ENCODE measurements at places on chromosomes 7 and 10.
A peak's percentile ranks its signal among the peaks of the same experiment; 100 is the strongest.

DNA sequence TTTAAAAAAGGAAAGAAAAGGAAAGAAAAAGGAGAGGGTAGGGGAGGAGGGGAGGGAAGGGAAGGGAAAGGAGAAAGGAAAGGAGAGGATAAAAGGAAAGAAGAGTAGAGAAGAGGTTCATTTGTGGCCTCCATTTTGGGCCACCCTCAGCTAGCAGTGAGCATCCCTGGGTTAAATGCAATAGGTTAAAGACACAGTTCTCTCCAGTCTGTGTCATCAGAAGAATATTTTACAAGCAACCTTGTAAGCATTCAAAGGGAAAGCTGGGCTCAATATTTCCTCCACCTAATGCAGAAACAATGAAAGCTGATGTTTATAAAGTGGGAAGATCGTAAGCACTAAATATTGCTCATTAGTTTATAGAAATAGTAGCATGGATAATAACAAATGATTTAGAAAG is 219.1 kb upstream of the PITRM1 start:
- no peak overlapping the region for H3K27ac ChIP-seq
- no peaks in the 10 kb centered on the region for H3K27me3 ChIP-seq
- H3K4me1 ChIP-seq, result peaks cover 5% of the 10 kb centered on the region
- no peak for DNase-seq
- H3K4me3 ChIP-seq, result no peak overlapping the region

GRCh38 chr7:105268511-105269392 is 120.0 kb downstream of the SRPK2 start:
- H3K36me3 ChIP-seq, result no peaks in the 10 kb centered on the region
- H3K4me1 ChIP-seq, result no peaks in the 10 kb centered on the region
- H3K27ac ChIP-seq, result peak overlapping the region; percentile 85
- peak overlapping the region; percentile 44 for H3K4me3 ChIP-seq

DNA sequence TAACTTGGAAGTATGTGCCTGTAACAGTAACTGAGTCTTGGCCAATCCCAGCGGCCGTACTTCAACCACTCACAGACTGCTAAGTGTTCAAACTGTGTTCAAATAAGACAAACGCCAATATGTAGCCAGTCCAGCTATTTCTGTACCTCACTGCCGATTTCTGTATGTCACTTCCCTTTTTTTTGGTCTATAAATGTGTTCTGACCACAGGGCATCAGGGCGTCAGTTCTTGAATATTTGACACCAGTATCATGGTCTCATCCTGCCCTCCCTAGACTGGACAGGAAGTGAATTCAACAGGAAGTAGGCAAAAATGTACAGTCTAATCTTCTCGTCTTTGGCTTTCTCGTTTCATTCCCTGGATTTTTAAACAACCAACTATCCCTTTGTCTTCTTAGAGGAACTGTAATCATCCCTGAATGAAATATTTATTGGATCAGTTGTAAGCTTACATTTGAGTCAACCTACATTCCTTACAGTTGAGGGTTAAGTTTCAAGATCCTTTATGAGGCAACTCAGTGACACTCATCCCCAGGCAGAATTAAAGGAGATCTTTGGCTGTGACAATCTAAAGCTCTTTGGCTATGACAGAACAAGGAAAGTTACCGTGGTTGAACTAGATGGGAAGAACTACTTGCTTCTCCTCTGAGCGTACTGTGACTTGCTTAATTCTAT is 232.7 kb downstream of the NSUN6 start:
- DNase-seq, result no peak
- H3K36me3 ChIP-seq, result no peaks in the 10 kb centered on the region
- no peaks in the 10 kb centered on the region for H3K27me3 ChIP-seq
- peaks cover 3% of the 10 kb centered on the region for H3K4me1 ChIP-seq
- no peak overlapping the region for H3K27ac ChIP-seq
- H3K4me3 ChIP-seq, result no peak overlapping the region

DNA sequence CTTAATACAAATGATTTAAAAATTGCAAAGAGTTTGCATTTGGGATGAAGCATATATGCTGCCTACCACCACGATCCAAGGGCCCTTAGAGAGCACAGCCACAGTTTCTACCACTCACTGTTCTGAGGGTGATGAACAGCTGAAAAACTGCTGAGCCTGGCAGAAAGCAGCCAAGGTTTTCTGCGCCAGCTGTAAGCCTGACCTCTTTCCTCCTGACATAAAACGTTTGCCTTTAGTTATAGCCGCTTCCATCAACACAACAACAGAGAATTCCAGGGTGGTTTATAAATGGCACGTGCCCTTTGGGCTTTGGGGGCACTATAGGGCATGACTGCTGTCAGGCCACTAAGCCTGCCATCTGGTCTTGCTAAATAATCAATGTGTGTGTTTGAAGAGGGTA is 222.8 kb downstream of the RELN start:
- H3K27ac ChIP-seq, result no peak overlapping the region
- no peak for DNase-seq
- H3K36me3 ChIP-seq, result no peaks in the 10 kb centered on the region
- no peaks in the 10 kb centered on the region for H3K4me1 ChIP-seq

- no peaks in the 10 kb centered on the region for H3K27me3 ChIP-seq
- no peaks in the 10 kb centered on the region for H3K4me1 ChIP-seq
- H3K4me3 ChIP-seq, result no peak overlapping the region
- H3K27ac ChIP-seq, result no peak overlapping the region
These were observed 17.0 kb downstream of the CPA4 start for GRCh38 chr7:130309986-130310385.

DNA sequence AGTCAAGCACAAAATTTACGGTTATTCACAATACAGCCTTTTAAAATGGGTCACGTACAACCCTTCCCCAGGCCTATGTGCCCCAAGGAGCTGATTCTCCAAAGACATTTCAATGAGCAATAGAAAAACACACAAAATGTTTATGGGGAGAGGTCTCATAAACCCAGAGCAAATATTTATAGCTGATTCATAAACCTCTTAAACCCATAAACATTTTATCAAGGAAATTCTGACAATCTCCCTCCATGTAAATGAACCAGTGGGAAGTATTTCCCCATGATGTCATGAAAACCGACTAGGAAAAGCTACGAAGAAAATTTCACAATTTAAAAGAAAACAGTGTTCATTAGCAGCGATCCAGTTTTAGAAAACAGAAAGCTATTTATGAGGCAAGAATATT is 36.0 kb downstream of the SFMBT2 start:
- no peaks in the 10 kb centered on the region for H3K27me3 ChIP-seq
- peaks cover 7% of the 10 kb centered on the region for H3K36me3 ChIP-seq
- no peak overlapping the region for H3K4me3 ChIP-seq
- no peaks in the 10 kb centered on the region for H3K4me1 ChIP-seq
- no peak overlapping the region for H3K27ac ChIP-seq
- no peak for DNase-seq

- no peak overlapping the region for H3K4me3 ChIP-seq
- H3K27me3 ChIP-seq, result peaks cover 3% of the 10 kb centered on the region
- H3K4me1 ChIP-seq, result no peaks in the 10 kb centered on the region
- no peaks in the 10 kb centered on the region for H3K36me3 ChIP-seq
These were observed 141.2 kb upstream of the SHH start for GRCh38 chr7:155953501-155953778.

GRCh38 chr7:3862774-3863173 is 561.7 kb downstream of the SDK1 start:
- H3K27me3 ChIP-seq, result no peaks in the 10 kb centered on the region
- no peak overlapping the region for H3K27ac ChIP-seq
- H3K36me3 ChIP-seq, result no peaks in the 10 kb centered on the region
- no peak for DNase-seq

DNA sequence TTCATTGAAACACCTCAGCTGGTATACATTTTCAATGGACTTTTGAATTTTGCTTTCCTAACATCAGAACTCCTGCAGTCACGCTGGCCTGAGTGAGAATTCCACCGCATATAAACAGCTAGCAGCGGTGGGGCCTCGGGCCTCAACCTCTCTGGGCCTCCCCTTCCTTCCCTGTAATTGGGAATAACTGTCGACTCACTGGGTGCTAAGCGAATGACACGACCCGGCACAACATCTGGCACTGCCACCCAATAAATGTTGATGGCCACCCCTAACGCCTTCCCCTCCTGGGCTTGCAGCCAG is 670 bp downstream of the RCC1L start:
- H3K4me3 ChIP-seq, result peak overlapping the region; percentile 75
- no peaks in the 10 kb centered on the region for H3K27me3 ChIP-seq
- no peak for DNase-seq
- peaks cover 27% of the 10 kb centered on the region for H3K36me3 ChIP-seq

DNA sequence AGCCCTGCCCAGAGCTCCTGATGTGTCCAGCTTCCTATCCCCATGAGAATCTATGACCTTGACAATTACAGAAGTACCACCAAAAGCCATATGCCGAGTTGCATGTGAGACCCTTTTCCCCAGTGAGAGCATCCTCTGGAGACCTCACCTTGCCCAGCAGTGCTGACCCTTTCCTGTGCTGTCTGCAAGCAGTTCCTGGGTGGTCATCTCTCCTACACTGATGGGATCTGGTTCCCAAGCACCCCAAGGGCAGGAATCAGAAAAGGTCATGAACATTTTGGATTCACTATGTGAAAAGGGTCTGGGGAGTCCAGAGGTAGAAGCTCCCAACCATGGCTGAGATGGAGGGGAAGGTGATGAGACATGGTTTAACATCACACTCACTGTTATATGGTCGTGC is 18.2 kb downstream of the SFTPD start:
- no peaks in the 10 kb centered on the region for H3K36me3 ChIP-seq
- no peak for DNase-seq
- no peaks in the 10 kb centered on the region for H3K27me3 ChIP-seq
- no peak overlapping the region for H3K4me3 ChIP-seq

- H3K27ac ChIP-seq, result no peak overlapping the region
- no peaks in the 10 kb centered on the region for H3K4me1 ChIP-seq
- H3K36me3 ChIP-seq, result no peaks in the 10 kb centered on the region
- DNase-seq, result no peak
- peaks cover 39% of the 10 kb centered on the region for H3K27me3 ChIP-seq
These were observed 99.9 kb downstream of the PTPRN2 start for GRCh38 chr7:158487631-158488151.

GRCh38 chr10:44780426-44780825 is 130.7 kb upstream of the TMEM72 start:
- no peak for DNase-seq
- no peaks in the 10 kb centered on the region for H3K36me3 ChIP-seq
- H3K27me3 ChIP-seq, result no peaks in the 10 kb centered on the region
- H3K27ac ChIP-seq, result no peak overlapping the region

DNA sequence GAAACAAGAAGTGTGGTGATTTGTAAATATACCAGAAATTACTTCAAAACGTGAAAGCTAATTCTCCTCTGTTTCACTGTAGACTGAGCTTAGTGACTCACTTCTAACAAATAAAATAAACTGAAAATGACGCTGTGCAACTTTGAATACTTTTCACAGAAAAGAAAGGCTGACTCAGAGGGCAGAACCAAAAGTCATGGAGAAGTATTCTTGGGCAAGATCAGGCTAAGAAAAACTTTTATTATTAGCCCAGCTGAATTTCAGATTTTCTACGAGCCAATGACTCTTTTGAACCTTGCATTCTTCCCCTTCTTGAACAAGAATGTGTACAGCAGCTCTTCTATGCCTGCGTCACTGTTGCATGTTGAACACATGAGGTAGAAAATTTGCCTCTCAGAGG is 527.3 kb upstream of the GHITM start:
- H3K4me3 ChIP-seq, result no peak overlapping the region
- DNase-seq, result no peak
- no peaks in the 10 kb centered on the region for H3K27me3 ChIP-seq
- H3K27ac ChIP-seq, result no peak overlapping the region
- H3K36me3 ChIP-seq, result no peaks in the 10 kb centered on the region

- no peaks in the 10 kb centered on the region for H3K27me3 ChIP-seq
- no peaks in the 10 kb centered on the region for H3K36me3 ChIP-seq
- no peak for DNase-seq
- H3K4me1 ChIP-seq, result no peaks in the 10 kb centered on the region
- no peak overlapping the region for H3K4me3 ChIP-seq
- no peak overlapping the region for H3K27ac ChIP-seq
These were observed 208.8 kb downstream of the HIBADH start for GRCh38 chr7:27453702-27454405.

DNA sequence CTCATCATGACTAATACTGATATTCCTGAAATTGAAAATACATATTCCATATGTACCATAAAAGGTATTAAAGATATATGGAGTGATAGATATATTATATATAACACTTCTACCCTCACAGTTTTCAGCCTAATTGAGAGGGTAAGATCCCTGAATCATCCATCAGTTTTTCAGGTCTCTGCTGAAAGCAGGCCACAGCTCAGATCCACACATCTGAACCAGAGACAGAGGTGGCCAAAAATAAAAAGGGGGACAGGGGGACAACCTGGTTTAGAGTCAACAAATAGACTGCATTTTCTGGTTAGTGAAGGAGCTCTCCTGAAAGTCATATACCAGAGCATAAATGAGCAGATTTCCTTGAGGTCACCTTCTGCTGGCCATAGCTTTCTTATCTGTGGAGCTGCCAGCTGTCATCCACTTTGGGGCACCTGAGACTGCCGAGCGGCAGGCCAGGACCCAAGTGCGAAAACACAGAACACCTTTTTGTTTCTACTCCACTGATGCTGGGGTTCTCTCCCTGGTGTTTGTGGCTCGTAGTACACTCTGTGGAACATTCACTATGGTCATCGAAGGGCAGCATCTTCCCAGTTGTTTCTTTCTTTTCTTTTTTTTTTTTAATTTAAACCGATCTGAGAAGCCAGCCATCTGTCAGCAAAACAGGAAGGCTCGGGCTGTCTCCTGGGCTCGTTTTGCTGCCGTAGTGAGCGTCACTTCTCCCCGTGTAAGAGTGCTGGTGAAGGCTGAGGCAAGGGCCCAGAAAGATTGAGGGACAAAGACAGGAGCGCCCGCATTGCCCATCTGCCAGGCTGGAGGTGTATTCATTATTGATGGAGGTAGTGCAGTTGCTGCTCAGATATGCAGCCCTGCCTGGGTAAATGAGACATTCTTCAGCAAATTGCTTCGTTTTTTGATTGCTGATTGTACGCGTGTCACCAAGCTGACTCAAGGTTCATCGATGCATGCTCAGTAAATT is 13.5 kb downstream of the IKZF1 start:
- no peaks in the 10 kb centered on the region for H3K4me1 ChIP-seq
- DNase-seq, result no peak
- no peak overlapping the region for H3K27ac ChIP-seq
- H3K4me3 ChIP-seq, result no peak overlapping the region

GRCh38 chr7:93117327-93117726 is 452 bp downstream of the SAMD9 start:
- peak overlapping the region; percentile 52 for H3K4me3 ChIP-seq
- H3K27ac ChIP-seq, result peak overlapping the region; percentile 64
- no peak for DNase-seq
- no peaks in the 10 kb centered on the region for H3K27me3 ChIP-seq
